ENCODE measurements at places on chromosomes 3 and 15. TPM values are rescaled to one million over a fixed set of nuclear protein-coding genes. Genes with fewer than 3 reads are reported as not detected.

TMEM212 gene
- not detected for total RNA-seq

RARRES1 gene
- 4.9 TPM for total RNA-seq

C3orf85 gene
- total RNA-seq: not detected

DNA sequence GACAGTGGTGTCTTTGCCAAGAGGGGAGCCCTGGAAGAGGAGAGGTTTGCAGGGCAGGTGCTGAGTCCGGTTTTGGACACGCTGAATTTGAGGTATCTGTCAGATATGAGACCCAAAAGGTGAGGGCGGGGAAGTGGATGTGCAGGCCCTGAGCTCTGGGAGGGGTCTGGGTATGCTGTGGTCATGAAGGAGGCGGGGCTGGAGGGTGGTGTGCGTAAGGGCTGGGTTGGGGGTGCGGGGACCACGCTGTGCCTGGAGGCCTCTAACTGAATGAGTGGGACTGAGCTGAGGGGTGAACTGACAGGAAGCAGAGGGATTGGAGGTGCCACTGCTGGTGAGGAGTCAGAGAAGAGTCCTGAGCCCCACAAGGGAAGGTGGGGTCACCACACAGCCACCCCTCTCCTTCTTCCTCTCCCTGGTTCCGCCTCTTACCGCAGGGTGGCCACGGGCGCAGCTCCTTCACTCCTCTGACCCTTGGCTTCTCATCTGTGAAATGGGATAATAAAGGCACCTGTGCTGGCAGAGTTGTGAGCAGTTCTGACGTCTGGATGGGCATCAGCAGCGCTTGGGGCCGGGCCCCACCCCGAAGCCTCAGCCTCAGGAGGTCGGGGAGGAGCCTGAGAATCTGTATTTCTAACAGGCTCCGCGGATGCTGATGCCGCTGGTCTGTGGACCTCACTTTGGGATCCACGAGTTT is 28.8 kb downstream of the PSTPIP1 start:
- DNase-seq: no peak

- no peak for DNase-seq
These were observed 73.5 kb upstream of the ST8SIA2 start for GRCh38 chr15:92320012-92320699.

DNA sequence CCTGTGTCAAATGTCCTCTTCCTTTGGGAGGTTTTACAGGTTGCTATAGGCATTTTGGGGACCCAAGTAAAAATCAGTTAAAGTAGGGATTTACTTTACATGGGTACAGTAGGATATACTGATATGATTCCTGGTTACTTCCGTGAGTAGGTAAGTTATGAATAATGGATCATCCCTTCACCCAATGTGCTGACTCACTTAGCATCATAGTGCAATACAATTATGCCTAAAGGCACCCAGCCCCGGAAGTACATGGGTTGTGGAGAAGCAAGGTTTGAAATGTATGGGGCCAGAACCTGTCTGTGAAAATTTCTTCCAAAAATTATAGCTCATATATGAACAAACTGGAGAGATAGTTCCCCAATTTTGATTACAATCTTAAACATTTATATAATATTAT is 64.0 kb downstream of the GLB1 start:
- no peak for DNase-seq

- DNase-seq: peak; percentile 5
These were observed 317.8 kb upstream of the AGTR1 start for GRCh38 chr3:148379763-148380382.

GRCh38 chr3:32831791-32832190 is 14.0 kb downstream of the TRIM71 start:
- no peak for DNase-seq

GRCh38 chr3:139935016-139935865 is at the start of gene CLSTN2:
Gene CLSTN2 (plus strand): TSS chr3:139935185.
- no peak for DNase-seq

GRCh38 chr3:113721636-113722035 is 24.4 kb downstream of the NAA50 start:
- DNase-seq: no peak

- peak; percentile 76 for DNase-seq
These were observed 228.8 kb upstream of the BHLHE40 start for GRCh38 chr3:4750306-4750968.

DNA sequence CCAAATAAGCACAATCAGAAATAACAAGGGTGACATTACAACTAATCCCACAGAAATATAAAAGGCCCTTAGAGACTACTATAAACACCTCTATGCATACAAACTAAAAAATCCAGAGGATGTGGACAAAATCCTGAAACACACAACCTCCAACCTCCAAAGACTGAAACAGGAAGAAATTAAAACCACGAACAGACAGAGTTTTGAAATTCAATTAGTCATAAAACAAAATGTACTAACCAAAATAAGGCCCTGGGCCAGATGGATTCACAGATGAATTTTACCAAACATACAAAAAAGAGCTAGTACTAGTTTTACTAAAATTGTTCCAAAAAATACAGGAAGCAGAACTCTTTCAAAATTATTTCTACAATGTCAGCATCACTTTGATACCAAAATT is 1043.6 kb downstream of the DIPK2A start:
- no peak for DNase-seq

All from pulmonary artery endothelial cell (primary cell).